ENCODE measurements at places on chromosomes 13 and 19. TPM values are rescaled to one million over a fixed set of nuclear protein-coding genes. Genes with fewer than 3 reads are reported as not detected.

Gene TMEM238
- total RNA-seq, result 0.25 TPM

Gene ZNF728
- total RNA-seq, result 6.4 TPM

Gene TCF3
- total RNA-seq, result 20.7 TPM

Gene ZC3H13
- total RNA-seq, result 28.5 TPM

- no peak for DNase-seq
These were observed 725 bp downstream of the PSMD8 start for GRCh38 chr19:38375098-38375493.

GRCh38 chr13:45195421-45195820 is 5.4 kb downstream of the KCTD4 start:
- no peak for DNase-seq

- DNase-seq, result no peak
These were observed 13.9 kb downstream of the IGLON5 start for GRCh38 chr19:51325161-51325976.

Data from left ventricle myocardium superior (tissue), 1 donor.